ENCODE measurements at places on chromosomes 6 and 20. TPM values are rescaled to one million over a fixed set of nuclear protein-coding genes. Genes with fewer than 3 reads are reported as not detected.

- no peak for DNase-seq
These were observed 120.4 kb downstream of the TOX2 start for GRCh38 chr20:44034965-44035635.

GRCh38 chr6:14885498-14885897, 360.4 kb upstream of the JARID2 start:
- DNase-seq, result no peak

- no peak for DNase-seq
These were observed 19.3 kb upstream of the SLCO4A1 start for GRCh38 chr20:62622877-62623487.

JPH2 gene
- 188 TPM for total RNA-seq

GRCh38 chr6:138600726-138601125, 101.4 kb upstream of the NHSL1 start:
- DNase-seq, result peak; percentile 16
